ENCODE measurements at places on chromosomes 7 and 10.

DNA sequence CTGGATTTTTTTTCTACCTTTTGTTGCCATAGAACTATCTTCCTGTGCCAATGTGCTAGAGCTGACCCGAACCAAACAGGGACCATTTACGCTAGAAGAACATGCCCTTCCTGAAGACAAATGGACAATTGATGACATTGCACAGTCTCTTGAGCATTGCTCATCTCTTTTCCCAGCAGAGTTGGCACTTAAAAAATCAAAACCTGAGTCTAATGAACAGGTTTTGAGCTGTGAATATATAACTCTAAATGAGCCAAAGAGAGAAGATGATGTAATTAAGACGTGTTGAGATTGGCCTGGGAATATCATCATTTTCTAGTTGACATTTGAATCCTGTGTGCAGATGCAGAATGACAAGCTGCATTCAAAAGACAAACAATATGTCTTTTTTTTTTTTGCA is 37.1 kb downstream of the TRUB1 start:
- DNase-seq: no peak

GRCh38 chr10:33621101-33621500 is 286.6 kb upstream of the NRP1 start:
- no peak for DNase-seq

GRCh38 chr10:2949948-2950354 is 117.4 kb upstream of the PFKP start:
- DNase-seq: no peak

GRCh38 chr10:53682458-53682857 is 909.9 kb upstream of the MBL2 start:
- no peak for DNase-seq

GRCh38 chr7:28296571-28297483 is 115.5 kb upstream of the CREB5 start:
- no peak for DNase-seq

DNA sequence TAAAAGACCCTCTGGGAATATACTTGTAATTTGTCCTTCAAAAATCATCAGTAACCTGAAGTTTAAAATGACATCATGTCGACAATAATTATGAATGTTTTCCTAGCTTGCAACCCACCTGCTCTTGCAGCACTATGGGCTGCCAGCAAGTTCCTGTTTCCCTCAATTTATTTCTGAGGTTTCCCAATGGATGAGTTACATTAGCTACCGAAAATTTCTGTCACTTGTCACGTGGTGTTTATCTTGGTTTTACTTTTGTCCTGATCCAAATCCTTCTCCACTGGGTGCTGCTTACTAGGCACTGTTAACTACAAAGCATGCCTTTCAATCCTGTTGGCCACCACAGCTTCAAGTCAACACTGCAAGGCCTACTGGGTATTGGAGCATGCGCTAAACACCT is 31.5 kb downstream of the GIMAP8 start:
- DNase-seq: no peak

DNA sequence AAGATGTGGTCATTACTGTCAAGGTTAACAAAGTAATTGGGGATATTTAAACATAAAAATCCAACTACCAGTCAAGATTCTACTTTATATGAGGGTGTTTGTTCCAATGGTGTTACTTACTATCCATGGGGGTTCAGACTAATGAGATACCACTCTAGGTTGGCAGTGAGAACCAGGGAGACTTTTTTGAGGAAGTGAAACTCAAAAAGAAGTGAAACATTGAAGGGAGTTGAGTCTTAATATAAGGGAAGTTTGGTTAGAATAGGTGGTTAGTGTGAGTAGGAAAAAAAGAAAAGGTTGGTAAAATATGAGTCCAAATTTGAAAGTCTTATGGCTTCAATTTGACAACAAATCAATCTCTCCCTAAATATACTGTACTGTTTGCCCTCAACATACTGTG is 123.6 kb upstream of the ANK3 start:
- no peak for DNase-seq

- DNase-seq: no peak
These were observed 257.5 kb downstream of the IPMK start for GRCh38 chr10:58010073-58010702.

DNA sequence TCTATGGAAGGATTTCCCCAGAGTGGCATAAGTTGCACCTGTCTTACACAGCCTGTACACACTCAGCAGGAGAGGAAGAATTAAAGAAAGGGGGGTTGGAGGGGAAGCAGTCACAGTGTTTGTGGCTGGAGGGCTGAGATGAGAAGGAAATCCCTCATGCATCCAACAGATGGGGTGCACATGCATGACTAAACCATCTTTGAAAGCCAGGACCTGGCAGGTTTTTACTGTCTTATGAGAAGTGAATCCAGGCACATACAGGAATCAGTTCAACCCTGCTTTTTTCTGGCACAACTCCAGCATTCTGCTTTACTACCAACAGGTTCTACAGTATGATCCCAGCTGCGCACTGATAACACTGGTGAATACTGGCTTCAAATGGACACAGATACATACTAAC is 107.7 kb downstream of the CACNA2D1 start:
- peak; percentile 100 for DNase-seq

- DNase-seq: no peak
These were observed 18.4 kb downstream of the PPIA start for GRCh38 chr7:44814919-44815318.

- DNase-seq: no peak
These were observed 319.6 kb downstream of the GRID1 start for GRCh38 chr10:86046845-86047460.

- peak; percentile 14 for DNase-seq
These were observed 10.6 kb upstream of the LYZL2 start for GRCh38 chr10:30639946-30640786.

DNA sequence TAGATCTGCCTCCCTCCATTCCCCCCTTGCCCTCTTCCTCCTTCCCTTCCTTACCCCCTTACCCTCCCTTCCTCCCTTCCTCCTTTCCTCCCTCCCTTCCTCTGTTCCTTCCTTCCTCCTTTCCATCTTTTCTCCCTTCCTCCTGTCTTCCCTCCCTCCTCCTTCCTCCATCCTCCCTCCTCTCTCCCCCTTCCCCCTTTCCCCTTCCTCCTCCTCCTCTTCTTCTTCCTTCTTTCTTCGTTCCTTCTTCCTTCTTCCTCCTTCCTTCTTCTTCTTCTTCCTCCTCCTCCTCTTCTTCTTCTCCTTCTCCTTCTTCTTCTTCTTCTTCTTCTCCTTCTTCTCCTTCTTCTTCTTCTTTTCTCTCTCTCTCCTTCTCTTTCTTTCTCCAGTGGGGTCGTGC is 57.9 kb downstream of the MRC1 start:
- DNase-seq: no peak

DNA sequence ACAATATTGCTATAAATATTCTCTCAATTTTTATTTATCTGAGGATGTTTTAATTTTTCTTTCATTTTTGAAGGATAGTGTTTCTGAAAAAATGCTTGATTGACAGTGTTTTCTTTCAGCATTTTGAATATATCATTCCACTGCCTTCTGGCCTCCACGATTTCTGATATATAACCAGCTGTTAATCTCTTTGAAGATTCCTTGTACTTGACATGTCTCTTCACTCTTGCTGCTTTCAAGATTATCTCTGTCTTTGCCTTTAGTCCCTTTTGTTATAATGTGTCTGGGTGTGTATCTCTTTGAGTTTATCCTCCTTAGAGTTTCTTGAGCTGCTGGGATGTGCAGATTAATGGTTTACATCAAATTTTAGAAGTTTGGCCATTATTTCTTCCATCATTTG is 22.8 kb upstream of the DNAJC1 start:
- DNase-seq: no peak

DNA sequence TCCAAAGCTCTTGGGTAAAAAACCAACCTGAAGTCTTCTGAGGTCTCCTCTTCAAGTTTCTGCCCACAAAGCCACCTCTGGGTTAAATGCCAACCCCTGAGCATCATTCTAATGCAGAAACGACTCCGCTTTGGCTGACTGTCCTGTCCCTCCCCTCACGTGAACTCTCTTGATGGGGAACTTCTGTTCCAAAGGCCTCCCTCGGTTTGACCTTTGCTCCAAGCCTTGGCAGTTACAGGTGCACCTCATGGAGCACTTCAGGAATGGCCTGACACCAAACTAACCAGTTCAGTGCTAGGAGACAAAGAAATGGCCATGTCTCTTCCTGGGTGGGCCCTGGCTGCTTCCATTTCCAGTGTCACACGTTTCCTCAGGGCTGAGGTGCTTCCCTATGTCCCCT is 20.0 kb downstream of the CAMK2G start:
- no peak for DNase-seq
